ENCODE measurements at places on chromosomes 2 and 18.

DNA sequence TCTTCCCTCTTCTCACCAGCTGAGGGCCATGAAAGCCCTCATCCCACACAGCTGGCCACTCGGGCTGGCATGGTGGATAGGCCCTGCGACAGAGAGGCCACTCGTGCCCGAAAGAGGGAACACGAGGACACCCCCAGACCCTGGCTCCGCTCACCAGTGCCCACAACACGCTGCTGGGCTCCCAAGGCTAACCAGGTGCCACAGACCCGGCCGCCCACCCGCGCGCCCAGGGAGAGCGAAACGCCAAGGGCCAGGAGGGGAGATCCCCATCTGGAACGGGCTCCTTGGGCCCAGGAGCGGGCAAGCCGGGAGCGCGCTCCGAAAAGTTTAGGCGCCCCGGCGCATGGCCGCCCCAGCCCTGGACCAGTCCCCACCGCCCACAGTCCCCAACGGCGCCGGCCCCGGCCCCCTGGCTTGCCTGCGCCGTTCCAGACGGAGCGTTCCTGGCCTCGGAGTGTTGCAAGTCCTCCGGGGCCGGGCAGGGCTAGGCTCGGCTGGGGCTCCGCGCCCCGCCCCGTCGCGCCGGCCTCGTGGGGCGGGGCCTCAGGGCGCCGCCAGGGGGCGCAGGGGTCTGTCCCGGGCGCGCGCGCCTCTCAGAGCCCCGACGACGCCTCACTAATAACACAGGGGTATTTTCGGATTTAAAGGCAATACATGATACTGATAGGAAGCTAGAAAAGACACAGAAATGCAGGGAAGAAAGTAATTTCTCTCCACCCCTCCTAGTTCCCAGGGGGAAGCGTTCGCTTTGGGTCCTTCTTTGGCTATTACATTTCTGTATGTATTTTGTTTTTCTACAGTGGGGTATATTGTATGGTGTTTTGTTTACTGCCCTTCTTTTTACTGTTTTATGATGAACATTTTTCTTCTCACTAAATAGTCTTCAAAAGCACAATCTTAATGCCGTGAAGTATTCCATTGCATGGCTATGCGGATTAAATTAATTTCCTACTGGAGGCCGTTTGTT is at the start of gene TMBIM1:
Gene TMBIM1, minus strand, starts transcription at position 456 of the 967 bp plus-strand sequence. CDS start 10,362 bp downstream, outside the sequence.
- DNase-seq: no peak

- no peak for DNase-seq
Observed at GRCh38 chr2:6773007-6773693, 92.6 kb downstream of the CMPK2 start.

DNA sequence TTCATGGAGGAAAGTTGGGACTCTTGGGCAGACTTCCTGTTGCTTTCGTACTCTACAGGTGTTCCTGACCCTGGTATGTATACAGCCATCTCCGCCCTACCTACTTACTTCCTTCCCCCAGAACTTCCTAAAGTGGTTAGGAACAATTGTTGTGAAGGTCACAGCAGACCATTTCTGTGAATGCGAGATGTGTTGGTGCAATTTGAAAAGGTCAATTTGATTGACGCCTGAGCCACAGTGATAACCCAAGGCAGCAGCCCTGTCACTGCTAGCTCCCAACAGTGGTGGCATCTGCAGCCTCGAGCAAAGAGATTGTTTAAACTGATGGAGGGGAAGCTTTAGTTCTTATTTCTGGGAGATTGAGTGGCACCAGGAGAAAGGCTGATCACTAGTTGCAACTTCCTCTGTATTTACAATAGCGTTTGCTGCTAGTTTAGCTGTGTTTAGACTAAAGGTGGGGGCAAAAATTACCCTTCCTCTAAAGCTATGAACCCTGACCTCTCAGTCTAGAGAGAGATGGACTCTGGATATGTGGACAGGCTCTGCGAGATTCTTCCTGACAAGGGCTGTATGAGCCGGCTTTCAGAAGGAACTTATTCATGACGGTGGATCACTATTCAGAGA is 78.3 kb upstream of the MAP4K3 start:
- no peak for DNase-seq

DNA sequence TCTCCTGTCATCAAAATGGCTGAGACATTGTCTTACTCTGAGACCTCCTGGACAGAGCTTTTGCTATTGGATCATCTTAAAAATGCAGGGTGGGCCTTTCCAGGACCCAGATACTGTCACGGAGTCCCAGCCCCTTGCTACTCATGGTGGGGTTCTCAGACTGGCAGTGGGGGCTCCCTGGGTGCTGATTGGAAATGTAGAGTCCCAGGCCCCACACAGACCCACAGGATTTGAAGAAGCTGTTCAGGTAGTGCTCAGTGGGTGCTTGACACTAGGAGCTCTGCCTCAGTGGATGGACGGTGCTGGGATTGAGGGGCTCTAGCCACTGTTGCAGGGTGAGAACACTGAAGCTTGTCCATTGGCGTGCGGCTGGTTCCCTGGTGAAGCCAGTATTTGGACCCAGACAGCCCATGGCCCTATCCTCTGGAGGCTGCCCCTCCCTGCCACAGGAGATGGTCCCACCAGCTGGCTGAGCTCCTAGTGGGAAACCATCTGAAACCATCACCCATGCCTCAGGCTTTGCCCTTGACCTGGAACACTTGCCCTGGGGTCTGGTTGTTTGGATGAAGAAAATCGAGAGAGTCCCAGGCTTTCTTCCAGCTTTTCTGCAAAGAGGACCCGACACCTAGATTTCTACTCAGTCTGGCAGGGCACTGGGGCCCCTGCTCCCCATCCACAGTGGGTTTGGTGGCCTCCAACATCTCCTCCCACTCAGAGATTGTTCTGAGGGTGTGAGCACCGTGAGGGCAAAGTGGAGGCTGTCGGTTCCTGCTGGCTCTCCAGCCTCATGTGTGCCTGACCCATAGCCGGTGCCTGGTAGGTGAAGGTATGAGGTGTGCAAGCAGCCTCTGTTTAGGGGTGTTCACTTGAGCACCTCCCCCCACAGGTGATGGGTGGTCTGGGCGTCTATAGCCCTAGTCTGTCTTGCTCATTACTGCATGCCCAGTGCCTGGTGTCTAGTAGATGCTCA is 30.1 kb downstream of the MROH2A start:
- DNase-seq: no peak

- no peak for DNase-seq
Observed at GRCh38 chr18:63397349-63397748, 24.9 kb downstream of the VPS4B start.

DNA sequence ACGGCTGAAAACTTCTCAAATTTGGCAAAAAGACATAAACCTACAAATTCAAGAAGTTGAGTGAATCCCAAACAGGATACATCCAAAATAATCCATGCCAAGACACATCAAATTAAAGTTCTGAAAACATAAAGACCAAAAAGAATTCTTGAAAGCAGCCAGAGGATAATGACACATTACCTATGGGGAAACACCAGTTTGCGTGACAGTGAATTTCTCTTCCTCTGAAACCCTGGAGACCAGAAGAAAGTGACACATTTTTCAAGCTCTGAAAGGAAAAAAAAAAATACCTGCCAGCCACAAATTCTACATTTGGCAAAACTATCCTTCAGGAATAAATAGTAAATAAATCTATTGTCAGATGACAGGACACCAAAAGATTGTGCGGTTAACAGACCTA is 86.0 kb upstream of the AFF3 start:
- no peak for DNase-seq

DNA sequence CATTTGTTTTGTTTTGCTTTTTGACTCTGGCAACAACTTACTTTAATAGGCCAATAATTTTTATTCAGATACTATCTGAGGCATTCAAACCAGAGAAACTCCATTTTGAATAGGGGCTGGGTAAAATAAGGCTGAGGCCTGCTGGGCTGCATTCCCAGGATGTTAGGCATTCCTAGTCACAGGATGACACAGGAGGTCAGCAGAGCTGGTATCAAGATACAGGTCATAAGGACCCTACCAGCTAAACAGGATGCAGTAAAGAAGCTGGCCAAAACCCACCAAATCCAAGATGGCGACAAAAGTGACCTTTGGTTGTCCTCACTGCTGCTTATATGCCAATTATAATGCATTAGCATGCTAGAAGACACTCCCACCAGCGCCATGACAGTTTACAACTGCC is 102.2 kb upstream of the XPO1 start:
- DNase-seq: no peak

GRCh38 chr2:74843899-74844298 is 10.0 kb downstream of the HK2 start:
- DNase-seq: peak; percentile 80

Data from fibroblast of the conjunctiva (primary cell).